ENCODE measurements at places on chromosomes 1 and 21.
A peak's percentile ranks its signal among the peaks of the same experiment; 100 is the strongest.

DNA sequence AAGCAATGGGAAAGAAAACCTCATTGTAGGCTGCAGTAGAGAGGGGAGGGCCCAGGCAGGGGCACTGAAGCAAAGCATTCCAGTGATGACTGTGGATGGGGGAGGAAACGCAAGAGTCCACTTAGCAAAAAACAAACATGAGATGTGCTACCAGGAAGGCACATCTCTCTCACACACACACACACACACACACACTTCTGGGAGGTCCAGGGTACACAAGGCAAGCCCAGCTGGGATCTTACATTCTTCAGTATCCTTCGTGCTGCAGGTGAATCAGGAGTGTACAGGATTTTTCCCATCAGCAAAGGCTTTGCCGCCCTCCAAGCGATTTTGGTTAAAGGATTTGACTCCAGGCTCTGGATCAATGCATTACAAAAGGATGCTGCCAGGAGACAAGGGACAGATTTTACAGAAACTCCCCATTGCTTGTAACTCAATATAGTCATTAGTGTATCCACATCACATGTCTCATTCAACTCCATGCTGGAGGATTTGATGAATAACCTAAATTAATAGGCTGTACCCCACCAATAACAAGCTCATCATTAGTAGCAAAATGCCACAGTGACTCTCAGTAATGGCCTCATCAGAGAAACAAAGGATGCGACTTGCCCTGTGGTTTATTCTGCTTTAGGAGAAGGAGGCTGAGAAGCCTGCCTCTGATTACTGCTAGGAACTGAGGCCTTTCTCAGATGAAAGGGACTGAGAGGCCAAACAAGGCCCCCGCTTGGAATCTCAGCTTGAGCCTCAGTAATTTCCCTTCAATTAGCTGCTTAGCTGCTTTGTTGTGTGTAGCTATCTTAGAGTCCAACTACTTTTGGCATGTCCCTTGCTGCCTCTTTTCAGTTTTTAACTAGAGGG lies 41.6 kb downstream of the ABCA4 start:
- no peak for DNase-seq

DNA sequence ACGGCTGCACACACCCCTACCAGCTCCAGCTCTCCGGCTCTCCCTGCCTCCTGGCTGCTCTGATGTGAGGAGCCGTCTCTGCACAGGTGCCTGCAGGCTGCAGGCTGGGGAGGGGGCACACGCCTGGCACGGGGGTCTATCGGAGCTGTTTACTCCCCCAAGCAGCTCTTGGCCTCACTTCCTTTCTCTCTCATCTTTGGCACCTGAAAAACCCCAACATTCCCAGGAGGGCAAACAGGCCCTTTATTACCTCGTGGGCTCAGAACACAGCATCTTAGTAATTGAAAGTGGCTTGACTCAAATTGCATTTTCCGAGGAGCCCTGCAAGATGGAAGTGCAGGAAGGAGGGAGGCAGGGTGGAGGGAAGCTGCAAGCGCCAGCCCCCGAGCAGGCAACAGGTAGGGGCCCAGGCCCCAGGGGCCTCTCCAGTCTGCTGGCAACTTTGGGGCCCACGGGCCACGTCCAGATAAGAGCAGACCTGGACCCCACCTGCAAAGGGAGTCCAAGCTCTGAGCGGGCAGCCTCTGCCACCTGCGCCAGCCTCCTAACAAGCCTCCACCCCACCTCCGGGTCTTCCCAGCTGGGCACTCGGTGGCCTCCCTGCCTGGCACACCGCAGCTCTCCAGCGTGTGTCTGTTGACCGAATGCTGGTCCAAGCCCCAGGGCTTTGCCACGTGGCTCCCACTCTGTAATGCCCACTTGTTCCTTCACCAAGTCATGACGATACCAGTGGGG lies 263.6 kb upstream of the VAMP3 start:
- DNase-seq, result no peak

GRCh38 chr1:102045752-102046151 lies 49.0 kb upstream of the OLFM3 start:
- DNase-seq, result peak; percentile 52

DNA sequence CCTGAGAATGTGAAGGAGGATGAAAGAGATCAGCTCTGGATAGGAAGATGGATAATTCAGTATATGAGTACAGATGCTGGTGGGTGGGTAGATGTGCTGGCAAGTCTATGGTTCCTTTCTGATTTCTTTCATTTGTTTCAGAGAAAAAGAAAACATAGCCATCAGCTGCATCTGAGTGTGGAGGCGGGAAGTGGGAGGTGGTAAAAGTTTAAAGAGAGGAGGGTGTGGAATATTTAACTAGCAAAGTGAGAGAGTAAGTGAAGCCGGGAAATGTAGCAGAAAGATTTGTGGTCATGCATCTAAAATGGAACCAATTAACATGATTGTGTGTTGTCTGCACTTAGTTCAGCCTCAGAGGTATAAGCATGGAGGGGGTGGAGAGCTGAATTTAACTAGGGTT lies 16.4 kb downstream of the RPE65 start:
- DNase-seq, result no peak

DNA sequence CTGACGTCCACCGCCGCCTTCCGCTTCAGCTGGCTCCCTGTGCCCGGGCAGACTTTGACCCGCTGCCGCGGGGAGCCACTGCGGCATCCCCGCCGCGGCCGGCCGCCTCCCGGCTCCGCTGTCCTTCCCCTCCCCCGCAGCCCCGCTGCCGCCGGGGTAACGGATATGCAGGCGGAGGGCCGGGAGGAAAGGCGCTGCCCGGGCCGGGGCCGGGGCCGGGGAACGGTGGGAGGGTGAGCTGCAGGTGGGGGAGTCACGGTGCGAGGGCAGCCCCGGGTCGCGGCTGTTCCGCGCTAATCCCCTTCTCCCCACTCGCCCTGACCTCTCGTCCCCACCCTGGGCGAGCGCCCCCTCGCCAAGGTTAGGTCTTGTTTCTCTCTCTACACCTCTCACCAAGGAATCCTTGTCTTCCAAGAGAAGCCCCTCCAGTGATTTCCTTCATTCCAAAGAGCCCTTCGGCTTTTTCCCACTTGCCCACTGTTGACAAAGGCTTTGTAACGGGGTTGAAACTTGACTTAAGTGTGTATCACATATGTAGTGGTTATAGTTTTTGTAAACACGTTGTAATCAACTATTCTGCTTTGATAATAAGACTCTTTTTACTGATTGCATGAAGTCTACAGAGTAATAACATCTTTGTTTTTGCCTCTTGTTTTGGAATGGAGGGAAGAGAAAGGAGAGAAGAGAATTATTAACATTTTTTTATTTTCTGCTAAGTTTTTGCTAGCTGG lies 669 bp downstream of the XPR1 start:
- DNase-seq, result peak; percentile 83

All from left colon (tissue), 2 donors.